ENCODE measurements at places on chromosomes 3 and 15.

GRCh38 chr15:96058103-96058851 is 272.2 kb upstream of the NR2F2 start:
- DNase-seq = no peak

- DNase-seq = peak; percentile 51
Observed at GRCh38 chr15:48861813-48862431, 16.0 kb upstream of the EID1 start.

DNA sequence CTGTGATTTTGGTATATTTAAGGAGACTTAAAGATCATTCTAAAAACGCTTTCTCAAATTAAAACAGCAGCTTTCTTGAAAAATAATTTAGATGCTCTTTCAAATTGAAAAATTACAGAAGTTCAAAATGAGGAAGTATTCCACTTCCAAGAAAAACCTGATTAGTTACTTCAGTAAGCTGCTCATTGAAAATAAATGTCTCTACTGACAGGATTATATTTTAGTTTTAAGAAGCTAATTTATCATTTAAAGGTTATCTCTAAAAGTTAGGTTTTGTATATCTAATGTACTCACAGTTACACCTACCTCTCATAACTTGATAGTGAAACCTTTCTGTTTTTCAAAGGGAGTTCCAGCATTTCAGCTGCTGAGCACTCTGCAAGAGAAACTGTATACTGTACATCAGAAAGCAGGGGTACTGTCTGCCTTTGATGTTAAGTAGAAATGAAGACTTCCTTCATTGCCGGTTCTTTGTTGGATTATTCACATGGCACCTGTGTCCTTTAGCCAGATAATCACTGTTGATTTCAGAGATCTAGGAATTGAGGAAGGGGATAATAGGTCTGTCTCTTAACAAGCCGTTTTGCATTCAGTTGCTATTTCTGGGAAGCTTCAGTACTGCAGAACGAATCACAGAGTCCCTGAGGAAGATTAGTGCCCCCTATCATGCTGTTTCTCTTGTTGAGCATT is 161.6 kb downstream of the TCF12 start:
- no peak for DNase-seq

- DNase-seq = no peak
Observed at GRCh38 chr15:48616216-48616615, 29.3 kb downstream of the FBN1 start.

- DNase-seq = no peak
Observed at GRCh38 chr15:66389098-66389858, 2.6 kb downstream of the MAP2K1 start.

GRCh38 chr3:34837848-34838741 is 801.2 kb upstream of the ARPP21 start:
- DNase-seq = no peak

GRCh38 chr3:54262541-54262940 is 140.2 kb downstream of the CACNA2D3 start:
- no peak for DNase-seq

DNA sequence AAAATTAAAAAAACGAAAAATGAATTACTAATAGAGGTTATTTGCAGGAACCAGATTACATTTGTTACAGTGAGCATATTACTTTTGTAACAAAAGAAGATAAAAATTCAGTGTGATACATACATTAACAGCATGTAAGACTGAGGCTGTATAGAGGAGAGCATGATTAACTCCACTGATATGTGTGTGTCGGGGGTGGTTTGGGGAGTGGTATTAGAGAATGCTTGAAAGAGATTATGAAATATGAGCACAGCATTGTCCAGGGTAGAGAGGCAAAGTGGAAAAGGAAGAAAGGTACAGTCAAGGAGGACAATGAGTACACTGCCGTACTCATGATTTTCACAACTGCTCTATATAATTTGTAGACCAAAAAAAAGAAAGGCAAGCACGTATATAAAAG is 62.9 kb upstream of the LRRFIP2 start:
- no peak for DNase-seq

GRCh38 chr3:187186375-187186774 is 10.9 kb upstream of the RTP1 start:
- no peak for DNase-seq

- peak; percentile 57 for DNase-seq
Observed at GRCh38 chr3:152474585-152474984, 205.9 kb downstream of the MBNL1 start.

- no peak for DNase-seq
Observed at GRCh38 chr3:99934975-99935797, 117.5 kb downstream of the CMSS1 start.

DNA sequence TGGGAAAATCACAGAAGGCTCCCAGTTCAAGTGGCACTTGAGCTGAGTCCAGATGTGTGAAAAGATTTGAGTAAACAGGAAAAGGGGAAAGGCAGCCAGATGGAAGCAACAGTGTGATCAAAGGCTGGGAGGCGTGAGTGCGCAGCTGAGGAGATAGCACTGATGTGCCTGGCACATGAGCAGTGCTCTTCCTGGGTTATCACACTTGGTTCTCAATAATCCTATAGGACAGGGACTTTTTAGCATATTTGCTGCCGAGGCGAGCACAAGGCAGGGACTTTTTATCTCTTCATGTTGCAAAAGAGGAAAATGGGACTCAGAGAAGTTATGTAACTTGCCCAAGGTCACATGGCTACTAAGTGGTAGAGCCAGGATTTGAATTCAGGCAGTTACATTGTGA is 39.6 kb downstream of the CORO2B start:
- no peak for DNase-seq

DNA sequence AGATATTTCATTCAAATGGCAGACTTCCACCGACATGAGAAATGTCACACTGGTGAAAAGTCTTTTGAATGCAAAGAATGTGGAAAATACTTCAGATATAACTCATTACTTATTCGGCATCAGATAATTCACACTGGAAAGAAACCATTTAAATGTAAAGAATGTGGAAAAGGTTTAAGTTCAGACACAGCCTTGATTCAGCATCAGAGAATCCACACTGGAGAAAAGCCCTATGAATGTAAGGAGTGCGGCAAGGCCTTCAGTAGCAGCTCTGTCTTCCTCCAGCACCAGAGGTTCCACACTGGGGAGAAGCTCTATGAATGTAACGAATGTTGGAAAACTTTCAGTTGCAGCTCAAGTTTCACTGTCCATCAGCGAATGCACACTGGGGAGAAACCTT is 8.6 kb upstream of the ZNF621 start:
- no peak for DNase-seq

GRCh38 chr3:36964817-36965216 is 20.0 kb upstream of the TRANK1 start:
- DNase-seq = no peak

DNA sequence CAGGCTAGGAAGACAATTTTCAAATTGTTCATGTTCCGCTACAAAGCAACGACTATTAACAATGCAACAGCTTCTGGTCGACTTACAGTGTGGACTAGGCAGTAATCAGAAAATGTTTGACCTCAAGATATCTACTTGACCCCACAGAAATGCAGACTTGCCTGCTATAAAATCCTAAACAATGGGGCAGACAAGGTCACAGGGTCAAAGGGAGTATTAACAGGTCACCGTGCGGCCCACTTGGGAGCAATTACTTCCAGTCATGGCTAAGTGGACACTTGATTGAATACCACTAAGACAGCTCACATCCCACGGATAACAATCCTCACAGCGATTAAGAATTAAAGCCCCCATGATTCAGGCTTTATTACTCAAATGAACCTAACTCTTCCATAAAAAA is 58.9 kb downstream of the FOXP1 start:
- no peak for DNase-seq

GRCh38 chr3:88267-88666 is 108.3 kb upstream of the CHL1 start:
- no peak for DNase-seq

DNA sequence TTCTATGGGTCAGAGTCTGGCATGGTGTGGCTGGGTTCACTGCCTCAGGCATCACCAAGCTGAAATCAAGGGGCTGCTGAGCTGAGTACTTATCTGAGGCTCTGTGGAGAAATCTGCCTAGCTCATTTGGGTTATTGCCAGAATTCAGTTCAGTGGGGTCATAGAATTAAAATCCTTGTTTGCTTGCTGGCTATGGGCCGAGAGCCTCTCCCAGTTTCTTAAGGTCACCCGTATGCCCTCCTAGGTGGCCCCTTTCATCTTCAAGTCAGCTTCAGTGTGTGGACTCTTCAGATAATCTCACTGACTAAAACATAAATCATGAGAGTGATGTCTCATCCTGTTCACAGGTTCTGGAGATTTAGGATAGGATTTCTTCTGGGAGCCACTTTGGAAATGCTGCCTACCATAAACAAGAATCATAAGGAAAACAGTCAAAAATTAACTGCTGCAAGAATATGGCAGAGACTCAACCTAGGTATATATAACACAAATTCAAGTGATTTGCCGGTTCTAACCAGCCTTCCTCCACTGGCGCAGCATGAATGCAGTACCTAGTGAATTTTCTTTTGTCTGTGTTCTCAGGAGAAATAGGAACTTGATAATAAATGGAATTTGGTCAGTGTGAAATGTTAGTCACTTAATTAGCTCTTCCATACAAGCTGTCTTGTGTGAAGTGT is 5.3 kb downstream of the CP start:
- DNase-seq = no peak

DNA sequence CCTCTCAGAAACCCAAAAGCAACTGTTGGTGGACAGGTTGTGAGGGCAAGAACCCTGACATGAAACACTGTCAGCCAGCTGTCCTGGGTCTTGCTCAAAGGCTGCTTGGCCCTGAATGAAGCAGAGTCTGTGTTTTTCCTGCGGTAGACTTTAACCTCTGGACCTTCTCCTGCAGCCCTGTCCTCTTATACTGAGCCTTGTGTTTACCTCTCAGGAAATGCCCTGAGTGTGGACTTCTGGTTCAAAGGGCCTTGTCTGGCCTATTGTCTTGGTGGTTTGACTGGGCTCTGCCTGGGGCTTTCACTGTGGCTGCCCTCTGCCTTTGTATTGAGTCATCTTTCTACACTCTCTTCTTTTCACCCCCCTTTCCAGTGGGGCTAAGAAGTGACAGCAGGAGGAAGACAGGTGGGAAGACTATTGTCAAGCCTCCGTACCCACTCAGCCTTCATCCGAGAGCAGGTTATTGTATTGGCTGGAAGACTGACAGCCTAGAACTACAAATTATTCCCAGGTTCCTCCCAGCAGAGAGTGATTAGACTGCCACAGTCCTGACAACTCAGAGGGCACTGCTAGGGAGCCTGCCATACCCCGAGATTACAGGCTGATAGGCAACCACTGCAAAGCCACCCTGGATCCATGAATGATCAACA is 3.5 kb downstream of the SEC13 start:
- DNase-seq = no peak

DNA sequence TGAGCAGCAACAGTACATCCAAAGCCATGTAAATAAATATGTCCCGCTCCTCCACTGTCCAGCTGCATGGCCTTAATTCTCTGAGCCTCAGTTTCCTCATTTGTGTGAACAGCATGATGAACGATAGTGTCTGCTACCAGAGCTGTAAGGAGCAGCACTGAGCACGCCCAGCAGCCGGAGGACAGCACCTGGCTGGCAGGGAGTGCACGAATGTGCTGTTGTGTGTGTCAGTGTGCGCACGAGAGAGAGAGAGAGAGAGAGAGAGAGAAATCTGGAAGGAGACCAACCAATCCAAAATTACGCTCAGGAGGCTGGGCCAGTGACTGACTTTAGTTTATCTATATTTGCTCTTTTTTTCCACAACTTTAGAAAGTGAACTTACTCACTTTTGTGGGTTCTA is 26.6 kb upstream of the PLXNA1 start:
- no peak for DNase-seq

DNA sequence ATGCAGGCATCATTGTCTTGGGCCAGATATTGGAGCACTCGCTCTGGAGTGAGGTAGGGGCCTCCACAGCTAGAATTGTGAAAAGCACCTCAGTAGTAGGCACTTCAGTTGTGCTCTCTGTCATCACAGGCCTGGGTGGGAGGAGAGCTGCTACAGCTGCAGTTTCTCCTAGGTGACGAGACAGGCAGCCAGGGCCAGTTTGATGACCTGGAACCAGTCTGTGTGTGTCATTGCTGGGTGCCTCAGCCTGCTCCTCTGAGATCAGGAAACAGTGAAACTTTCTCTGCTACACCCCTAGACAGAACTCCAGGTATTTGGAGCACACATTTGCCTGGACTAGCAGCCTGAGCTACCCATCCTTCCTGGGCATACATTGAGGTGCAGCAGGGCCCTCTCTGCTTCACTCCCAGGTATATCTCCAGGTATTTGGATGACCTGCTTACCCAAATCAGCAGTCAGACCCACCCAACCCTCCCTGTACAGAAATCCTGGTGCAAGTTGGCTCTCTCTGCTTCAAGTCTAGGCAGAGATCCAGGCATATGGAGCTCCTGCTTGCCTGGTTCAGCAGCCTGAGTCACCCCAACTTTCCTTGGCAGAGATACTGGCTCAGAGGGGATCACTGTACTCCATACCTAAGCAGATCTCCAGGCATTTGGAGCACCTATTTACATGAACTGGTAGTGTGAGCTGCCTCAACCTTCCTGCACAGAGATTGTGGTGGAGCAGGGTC is 54.3 kb upstream of the SGO1 start:
- DNase-seq = no peak
